GM13976 (cell line): ENCODE measurements at places on chromosomes 11 and 22.
A peak's percentile ranks its signal among the peaks of the same experiment; 100 is the strongest.

- DNase-seq: no peak
These were observed 60.0 kb downstream of the PKNOX2 start for GRCh38 chr11:125224391-125225021.

GRCh38 chr11:65565624-65566453 is 4.4 kb upstream of the ZNRD2 start:
- DNase-seq: no peak

GRCh38 chr11:81159900-81160299 is 1573.8 kb downstream of the FAM181B start:
- DNase-seq: no peak

DNA sequence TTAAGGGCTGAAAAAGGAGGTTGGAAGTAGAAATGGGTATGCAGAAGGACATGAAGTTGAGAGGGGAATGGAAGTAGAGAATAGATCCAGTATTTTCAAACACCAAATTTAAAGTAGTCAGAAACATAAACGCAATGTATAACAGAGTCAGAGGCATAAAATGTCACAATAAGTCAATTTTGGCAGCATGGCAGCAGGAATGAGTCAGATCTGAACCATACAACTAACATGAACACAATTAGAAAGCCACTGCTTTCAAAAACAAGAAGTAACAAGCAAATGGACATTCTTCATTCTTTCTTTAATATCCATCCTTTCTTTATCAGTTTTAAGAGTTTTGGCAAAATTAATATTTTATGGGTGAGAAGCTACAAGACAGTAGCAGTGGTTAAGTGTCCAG is 2.5 kb downstream of the CHORDC1 start:
- peak; percentile 40 for DNase-seq

DNA sequence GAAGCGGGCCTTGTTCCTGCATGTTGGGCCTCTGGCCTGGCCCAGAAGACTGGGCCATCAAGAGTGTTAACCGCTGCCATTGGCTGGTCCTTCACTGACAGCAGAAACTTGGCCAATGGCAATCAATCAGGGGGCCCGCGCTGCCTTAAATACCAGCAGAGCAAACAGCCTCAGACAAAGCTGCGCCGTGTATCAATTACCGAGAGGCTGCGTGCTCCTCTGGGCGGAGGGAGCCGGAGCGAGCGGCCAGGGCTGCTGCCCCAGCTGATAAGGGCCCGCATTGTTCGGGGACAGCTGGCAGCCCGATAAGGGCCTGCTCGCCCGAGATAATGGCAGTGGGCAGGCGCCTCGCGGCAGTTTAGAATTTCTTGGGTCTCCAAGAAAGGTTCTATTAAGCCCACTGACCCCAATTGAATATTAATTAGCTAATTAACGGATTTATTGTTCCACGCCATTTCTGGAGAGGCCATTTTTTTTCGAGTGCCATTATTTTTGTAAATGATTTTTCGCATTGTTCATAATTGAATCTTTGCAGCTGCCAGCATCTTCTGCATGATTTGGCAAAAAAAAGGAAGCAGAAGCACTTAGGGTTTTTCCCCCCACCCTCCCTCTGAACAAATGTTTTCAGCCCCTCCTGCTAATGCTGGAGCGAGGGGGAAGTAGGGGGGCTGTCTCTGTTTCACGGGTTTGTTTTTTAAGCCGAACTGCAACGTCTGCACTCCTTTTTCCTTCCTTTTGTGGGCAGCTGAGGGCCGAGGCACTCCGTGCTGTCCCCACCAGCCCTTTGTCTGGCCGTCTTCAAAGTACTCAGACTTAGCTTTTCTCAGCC is 37.6 kb upstream of the RIC3 start:
- DNase-seq: no peak
